ENCODE measurements at places on chromosomes 6 and 20.

DNA sequence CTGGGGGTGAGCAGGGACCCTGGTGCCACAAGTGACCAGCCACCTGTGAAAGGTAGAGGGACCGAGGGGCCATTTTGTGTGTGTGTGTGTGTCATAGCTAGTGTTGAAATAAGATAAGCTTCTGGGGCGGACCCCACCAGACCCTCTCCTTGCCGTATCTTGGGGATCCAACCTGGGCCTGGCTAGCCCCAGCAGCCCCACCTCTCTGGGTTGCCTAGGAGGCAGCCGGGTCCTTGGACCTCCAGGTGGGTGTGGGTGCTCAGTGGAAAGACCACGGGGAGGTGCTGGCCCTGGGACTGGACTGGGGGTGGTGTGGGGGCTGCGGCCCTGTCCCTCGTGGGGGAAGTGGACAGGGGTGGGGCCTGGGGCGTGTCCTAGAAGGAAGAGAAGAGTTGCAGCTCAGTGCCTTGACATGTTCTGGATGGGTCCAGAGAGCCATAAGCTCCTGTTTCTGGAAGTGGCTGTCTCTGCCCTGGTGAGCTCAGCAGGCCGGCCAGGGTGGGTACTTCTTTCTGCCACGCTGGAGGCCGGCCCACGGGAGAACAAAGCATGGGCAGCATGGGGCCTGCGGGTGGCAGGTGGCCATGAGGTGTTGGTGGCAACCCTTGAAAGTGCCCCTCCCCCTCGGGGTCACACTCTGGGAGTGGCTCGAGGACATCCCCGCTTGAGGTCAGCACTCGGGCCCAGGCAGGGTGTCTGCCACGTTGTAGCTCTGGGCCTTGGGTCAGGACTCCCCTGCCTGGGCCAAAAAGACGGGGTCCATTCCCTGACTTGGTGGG lies 8.4 kb downstream of the RBBP8NL start:
- no peak for DNase-seq

DNA sequence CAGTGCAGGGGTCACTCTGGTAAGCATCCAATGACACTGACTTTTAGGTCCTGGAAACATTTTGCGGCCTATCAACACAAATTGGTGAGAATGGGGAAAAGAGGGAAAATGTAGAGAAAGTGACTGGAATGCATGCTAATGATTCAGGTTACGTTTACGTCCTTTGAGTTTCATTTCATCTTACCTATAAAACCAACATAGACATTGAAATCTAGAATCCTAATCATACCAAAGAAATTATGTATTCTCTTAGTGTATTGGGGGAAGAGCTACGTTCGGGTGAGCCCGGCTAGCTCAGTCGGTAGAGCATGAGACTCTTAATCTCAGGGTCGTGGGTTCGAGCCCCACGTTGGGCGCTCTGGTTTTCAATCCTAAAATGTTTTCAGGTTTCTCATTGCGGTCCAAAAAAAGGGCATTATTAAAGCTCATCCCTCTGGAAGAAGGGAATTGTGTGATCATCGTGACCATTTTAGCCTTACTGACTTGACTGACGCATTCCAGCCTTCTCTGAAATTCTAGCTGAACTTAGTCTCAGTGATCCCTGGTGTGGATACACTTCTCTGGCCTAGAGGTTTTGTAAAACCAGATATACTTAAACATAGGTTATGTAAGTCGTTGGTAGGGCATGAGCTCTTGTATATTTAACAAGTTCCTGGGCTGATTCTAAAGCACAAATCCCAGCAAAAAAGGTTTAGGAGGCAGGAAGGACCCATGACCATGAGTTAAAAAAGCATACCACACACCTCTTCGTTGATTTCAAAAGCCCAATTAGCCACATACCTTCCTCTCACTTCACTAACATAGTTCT lies 18.3 kb downstream of the HMGN4 start:
- peak; percentile 80 for DNase-seq

- DNase-seq: no peak
Observed at GRCh38 chr20:37365760-37366638, 20.1 kb downstream of the SRC start.

- no peak for DNase-seq
Observed at GRCh38 chr20:11847827-11848226, 69.9 kb upstream of the BTBD3 start.

- no peak for DNase-seq
Observed at GRCh38 chr6:115847671-115848070, 213.0 kb downstream of the FRK start.

DNA sequence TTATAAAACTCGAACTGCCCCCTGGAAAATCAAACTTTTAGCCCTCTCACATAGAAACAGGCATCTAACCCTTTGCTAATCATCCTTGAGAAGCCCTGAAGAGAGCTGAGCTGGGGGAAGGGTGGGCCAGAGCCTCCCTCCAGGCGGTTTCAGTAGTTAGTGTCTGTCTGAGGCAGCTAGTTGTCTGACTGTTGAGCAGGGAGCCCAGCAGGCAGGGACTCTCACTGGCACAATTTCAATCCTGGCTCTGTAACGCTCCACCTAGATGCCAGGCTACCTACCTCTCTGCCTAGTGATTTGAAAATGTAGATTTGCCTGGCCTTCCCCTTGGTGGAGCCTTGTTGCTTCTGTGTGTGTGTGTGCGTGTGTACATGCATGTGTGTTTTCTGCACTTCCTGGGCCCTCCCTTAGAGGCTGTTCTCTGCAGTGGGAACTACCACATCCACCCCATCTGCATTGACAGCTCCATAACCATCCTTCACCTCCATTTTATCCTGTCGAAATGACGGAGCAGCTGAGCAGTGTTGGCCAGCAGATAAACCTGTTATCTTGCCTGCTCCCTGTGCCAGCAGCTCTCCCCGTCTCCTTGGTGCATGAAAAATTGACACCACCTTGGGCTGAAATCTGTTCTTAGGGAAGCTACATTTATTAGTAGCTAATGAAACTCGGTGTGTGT lies 69.6 kb upstream of the VSTM2L start:
- DNase-seq: no peak

DNA sequence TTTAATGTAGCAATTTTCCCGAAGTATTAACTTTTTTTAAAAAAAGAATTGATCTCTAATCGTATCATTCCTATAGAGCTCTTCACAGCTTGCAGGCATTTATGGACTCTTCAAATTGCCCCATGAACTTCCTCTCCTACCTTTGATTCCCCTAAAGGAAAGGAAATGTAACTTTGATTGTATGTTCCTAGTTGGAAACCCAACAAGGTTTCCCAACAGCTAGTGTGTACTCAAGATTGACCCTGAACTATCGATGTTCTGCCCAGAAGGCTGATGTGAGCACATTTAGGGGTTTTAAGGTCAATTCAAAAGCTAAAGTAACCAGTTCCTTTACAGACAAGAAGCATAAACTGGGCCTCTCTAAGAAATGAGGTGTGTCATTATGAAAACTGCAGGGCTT lies 491.7 kb downstream of the PTPRT start:
- DNase-seq: no peak

GRCh38 chr6:22670605-22671004 lies 101.2 kb downstream of the HDGFL1 start:
- no peak for DNase-seq

DNA sequence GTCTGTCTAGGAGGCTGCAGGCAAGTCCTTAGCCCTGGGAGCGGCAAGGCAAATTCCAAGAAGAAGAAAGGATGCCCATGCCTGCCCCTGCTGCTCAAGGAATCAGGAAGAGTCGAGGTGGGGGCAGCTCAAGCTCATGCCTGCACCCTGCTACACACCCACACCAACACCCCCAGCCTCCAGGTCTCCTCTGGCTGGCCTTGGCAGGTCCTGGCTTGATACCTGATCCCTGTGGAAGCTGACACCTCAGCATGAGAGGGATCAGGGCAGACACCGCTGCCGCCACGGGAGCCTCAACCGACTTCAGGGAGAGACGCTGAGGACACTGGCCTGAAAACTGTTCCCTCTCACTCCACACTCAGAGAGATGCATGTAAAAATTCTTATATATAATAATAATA lies 35.5 kb upstream of the MAFB start:
- no peak for DNase-seq

Measured in NCI-H460 (cell line).